Activated naive CD8-positive, alpha-beta T cell treated with anti-CD3 and anti-CD28 coated beads, Interleukin-2, amount 10 ng/mL, durations not matched to agents 7 days and 5 days (primary cell): ENCODE measurements at places on chromosomes 12 and 14. TPM values are rescaled to one million over a fixed set of nuclear protein-coding genes. Genes with fewer than 3 reads are reported as not detected.
A peak's percentile ranks its signal among the peaks of the same experiment; 100 is the strongest.

DNA sequence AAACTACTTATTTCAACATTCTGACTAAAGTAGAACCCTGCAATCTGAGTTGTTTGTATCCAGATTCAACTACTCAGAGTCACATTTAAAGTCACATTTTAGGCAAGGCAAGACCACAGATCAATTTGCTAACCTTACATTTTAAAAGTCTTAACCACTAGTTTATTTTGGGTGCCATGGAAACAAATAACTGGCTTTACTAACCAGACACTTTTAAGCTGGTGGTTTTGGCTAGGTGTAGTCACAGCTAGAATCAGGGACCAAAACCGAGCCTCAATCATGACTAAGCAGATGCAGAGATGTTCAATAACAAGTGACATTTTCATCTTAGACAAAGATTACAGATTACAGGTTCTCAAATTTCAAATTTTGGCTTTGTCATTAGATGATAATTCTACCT, 115.3 kb downstream of the PDE6H start:
- DNase-seq, result no peak
- no peaks in the 10 kb centered on the region for H3K36me3 ChIP-seq
- peaks cover 4% of the 10 kb centered on the region for H3K4me1 ChIP-seq
- no peak overlapping the region for H3K4me3 ChIP-seq
- no peak overlapping the region for H3K27ac ChIP-seq

GRCh38 chr12:22935090-22935489, 310.1 kb downstream of the ETNK1 start:
- H3K27ac ChIP-seq, result no peak overlapping the region
- H3K4me1 ChIP-seq, result no peaks in the 10 kb centered on the region
- no peak overlapping the region for H3K4me3 ChIP-seq
- H3K27me3 ChIP-seq, result no peaks in the 10 kb centered on the region
- H3K36me3 ChIP-seq, result no peaks in the 10 kb centered on the region

DNA sequence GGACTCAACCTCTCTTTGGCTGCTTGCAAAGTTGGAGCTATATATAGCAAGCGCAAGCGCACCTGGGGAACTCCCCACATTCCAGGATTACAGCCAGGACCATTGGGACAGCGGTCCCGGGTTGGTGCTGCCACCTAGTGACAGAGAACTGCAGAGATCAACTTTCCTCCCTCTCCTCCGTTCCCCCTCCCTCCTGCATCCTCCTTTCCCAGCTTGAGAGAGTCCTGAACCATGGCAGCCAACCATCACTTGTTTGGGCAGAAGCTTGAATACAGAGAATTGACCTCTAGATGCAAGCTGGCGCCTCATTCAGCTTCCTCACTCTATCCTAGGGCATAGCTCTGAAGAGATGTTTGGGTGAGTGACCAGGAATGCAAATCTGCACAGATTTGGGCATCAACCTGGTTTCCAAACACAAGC, 17.4 kb upstream of the FLVCR2 start:
- peak overlapping the region; percentile 4 for H3K4me3 ChIP-seq
- H3K36me3 ChIP-seq, result no peaks in the 10 kb centered on the region
- H3K4me1 ChIP-seq, result peaks cover 35% of the 10 kb centered on the region
- no peaks in the 10 kb centered on the region for H3K27me3 ChIP-seq
- H3K27ac ChIP-seq, result peak overlapping the region; percentile 17

DNA sequence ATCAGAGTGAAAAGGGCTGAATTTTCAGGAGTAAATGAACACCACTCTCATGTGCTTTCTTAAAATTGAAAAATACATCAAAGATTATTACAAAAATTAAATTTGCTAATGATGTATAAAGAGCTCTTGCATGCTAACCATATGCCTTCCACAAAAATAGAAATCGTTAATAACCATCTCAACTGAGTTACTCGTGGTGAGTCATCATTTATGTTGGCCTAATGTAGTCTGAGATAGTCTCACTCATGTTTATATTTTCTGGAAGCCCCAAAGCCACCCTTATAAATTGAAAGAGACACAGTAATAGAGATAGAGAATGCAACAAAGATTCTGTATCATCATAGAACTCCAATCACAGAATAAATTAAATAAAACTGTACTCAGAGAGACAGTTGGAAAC, 131.2 kb downstream of the KCNH5 start:
- H3K36me3 ChIP-seq, result no peaks in the 10 kb centered on the region
- no peak overlapping the region for H3K27ac ChIP-seq
- no peaks in the 10 kb centered on the region for H3K4me1 ChIP-seq

GRCh38 chr14:91159182-91159581, 45.3 kb downstream of the DGLUCY start:
- DNase-seq, result no peak
- H3K27ac ChIP-seq, result no peak overlapping the region
- peaks cover 46% of the 10 kb centered on the region for H3K36me3 ChIP-seq
- no peaks in the 10 kb centered on the region for H3K27me3 ChIP-seq
- peaks cover 10% of the 10 kb centered on the region for H3K4me1 ChIP-seq

DNA sequence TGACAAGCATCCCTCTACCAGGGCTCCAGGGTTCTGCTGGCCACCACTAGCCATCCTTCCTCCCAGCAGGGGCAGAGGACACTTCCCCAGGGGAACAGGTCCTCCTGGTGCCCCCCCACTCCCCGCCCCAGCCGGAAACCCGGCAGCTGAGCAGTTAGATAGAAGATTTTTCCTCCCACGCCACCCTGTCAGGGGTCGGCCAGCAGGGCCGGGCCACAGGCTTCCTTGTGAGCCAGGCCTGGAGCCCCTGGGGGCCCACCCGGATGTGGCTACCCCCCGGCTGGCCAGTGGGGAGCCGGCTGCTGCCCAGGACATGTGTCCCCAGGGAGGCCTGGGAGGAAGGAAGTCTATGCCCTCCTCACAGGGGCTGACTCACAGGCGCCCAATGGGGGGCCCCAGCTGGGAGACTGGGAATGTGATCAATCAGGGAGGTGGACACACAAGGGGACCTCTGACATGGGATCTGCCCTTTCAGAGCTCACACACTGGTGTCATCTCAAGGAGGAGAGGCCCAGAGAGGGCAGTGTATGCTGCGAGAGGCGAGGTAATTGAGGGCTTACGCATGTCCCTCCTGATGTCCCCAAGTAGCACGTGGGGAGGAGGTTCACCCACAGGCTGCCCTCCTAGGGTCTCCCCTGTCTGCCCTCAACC, 4.2 kb downstream of the SH2B3 start:
- H3K36me3 ChIP-seq, result peaks cover 10% of the 10 kb centered on the region
- H3K27me3 ChIP-seq, result no peaks in the 10 kb centered on the region
- H3K4me1 ChIP-seq, result peaks cover 58% of the 10 kb centered on the region

GRCh38 chr12:22088886-22089285, 42.9 kb downstream of the CMAS start:
- H3K36me3 ChIP-seq, result no peaks in the 10 kb centered on the region
- no peak for DNase-seq
- H3K4me1 ChIP-seq, result no peaks in the 10 kb centered on the region
- H3K4me3 ChIP-seq, result no peak overlapping the region

DNA sequence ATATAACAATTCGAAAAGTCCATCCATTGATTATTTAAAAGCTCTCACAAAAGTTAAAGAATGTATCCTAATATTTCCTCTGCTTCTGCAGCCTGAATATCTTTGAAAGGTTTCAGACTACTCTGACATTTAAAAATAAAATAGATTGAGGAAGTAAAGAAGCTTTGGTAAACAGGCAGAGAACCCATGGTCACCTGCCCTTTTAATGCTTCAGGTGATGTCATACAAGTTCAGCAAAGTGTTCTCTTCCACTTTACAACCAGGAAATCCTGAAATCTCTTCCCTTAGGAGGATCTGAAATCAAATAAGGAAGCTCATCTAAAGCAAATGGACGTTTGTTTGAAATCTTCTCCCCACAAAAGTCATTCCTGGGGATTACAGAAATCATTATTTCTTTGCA, 322.4 kb downstream of the PDZRN4 start:
- no peak for DNase-seq
- no peaks in the 10 kb centered on the region for H3K36me3 ChIP-seq
- no peaks in the 10 kb centered on the region for H3K4me1 ChIP-seq
- peaks cover 5% of the 10 kb centered on the region for H3K27me3 ChIP-seq

DNA sequence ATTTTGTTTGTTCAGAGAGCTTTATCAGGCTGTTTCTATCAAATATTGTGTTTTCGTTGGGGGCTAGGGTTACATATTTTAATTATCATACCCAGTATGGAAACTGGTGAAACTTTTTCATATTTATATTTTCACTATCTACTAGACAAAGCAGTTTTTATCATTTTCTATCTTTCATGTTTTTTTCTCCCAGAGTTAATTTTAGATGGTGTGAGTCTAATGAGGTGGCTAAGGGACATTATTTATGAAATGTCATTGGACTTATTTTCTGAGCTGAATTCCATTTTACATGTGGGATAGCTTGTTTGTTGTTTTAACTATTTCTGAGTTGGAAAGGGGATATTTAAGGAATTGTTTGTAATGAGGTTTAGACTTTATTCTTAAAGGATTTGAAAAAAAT, 100.3 kb downstream of the TMTC2 start:
- no peak overlapping the region for H3K4me3 ChIP-seq
- H3K27me3 ChIP-seq, result no peaks in the 10 kb centered on the region
- no peaks in the 10 kb centered on the region for H3K36me3 ChIP-seq

- no peaks in the 10 kb centered on the region for H3K36me3 ChIP-seq
- DNase-seq, result no peak
- no peak overlapping the region for H3K27ac ChIP-seq
- H3K4me1 ChIP-seq, result no peaks in the 10 kb centered on the region
- no peak overlapping the region for H3K4me3 ChIP-seq
Measured at GRCh38 chr14:31484754-31485153, 3.1 kb downstream of the GPR33 start.

GRCh38 chr14:103782376-103782775, 65.0 kb downstream of the PPP1R13B start:
- H3K27ac ChIP-seq, result no peak overlapping the region
- no peaks in the 10 kb centered on the region for H3K4me1 ChIP-seq
- H3K27me3 ChIP-seq, result no peaks in the 10 kb centered on the region
- no peak for DNase-seq
- H3K36me3 ChIP-seq, result peaks cover 3% of the 10 kb centered on the region

- peaks cover 2% of the 10 kb centered on the region for H3K36me3 ChIP-seq
- peak overlapping the region; percentile 33 for H3K4me3 ChIP-seq
- H3K27ac ChIP-seq, result peak overlapping the region; percentile 66
- no peaks in the 10 kb centered on the region for H3K27me3 ChIP-seq
- peak; percentile 41 for DNase-seq
Measured at GRCh38 chr12:93098077-93098476, 169.0 kb upstream of the EEA1 start.

DNA sequence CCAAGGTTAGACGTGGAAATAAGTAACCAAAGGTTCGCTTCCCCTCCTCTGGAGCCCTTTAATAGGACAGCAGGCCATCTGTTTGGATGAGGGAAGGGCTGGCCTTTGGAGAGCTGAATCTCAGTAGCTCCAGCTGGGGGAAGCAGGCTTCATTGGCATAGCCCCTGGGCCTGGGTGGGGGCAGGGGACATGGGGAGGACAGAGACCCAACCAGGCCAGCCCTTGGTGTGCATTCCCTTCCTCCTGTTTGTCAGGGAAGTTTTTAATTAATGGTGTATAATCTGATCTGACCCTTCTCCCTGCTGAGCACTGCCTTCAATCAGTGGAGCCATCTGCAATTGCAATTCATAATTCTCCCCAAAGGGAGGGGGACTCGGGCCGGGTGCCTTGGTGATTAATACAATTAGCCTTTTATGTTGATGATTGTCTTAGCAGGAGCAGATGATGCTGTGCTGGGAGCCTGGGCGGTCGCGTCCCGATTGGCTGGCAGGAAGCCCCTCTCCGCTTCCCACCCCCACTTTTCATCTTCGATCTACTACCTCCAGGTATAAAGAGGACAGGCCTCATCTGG, 6.4 kb downstream of the AQP6 start:
- no peaks in the 10 kb centered on the region for H3K4me1 ChIP-seq
- no peaks in the 10 kb centered on the region for H3K36me3 ChIP-seq
- H3K4me3 ChIP-seq, result no peak overlapping the region

GRCh38 chr12:27277846-27278260, 33.8 kb downstream of the STK38L start:
- no peak overlapping the region for H3K27ac ChIP-seq
- H3K36me3 ChIP-seq, result peaks cover 9% of the 10 kb centered on the region
- no peaks in the 10 kb centered on the region for H3K27me3 ChIP-seq

GRCh38 chr12:122382919-122383350, 39.5 kb downstream of the CLIP1 start:
- H3K27ac ChIP-seq, result no peak overlapping the region
- no peak overlapping the region for H3K4me3 ChIP-seq
- no peaks in the 10 kb centered on the region for H3K36me3 ChIP-seq

DNA sequence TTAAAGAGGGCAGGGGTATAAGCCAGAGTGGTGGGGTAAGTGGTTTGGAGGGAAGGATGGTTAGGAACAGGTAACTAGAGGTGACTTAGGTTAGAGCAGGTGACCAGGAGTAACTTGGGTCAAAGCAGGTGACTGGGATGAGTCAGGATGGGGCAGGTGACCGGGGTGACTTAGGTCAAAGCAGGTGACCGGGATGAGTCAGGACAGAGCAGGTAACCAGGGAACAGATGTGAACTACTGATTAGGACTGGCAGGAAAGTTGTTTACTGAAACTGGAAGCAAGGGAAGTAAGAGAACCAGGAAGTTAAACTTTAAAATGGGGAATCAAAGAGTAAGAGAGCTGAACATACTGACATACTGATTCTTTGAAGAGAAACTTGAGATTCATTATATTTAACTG, 57.4 kb downstream of the FSCB start:
- no peak overlapping the region for H3K4me3 ChIP-seq
- H3K27ac ChIP-seq, result no peak overlapping the region
- H3K27me3 ChIP-seq, result no peaks in the 10 kb centered on the region
- H3K36me3 ChIP-seq, result no peaks in the 10 kb centered on the region
- no peak for DNase-seq
- H3K4me1 ChIP-seq, result no peaks in the 10 kb centered on the region

- H3K4me3 ChIP-seq, result peak overlapping the region; percentile 51
- peak overlapping the region; percentile 0 for H3K27ac ChIP-seq
- no peak for DNase-seq
- H3K36me3 ChIP-seq, result no peaks in the 10 kb centered on the region
- peaks cover 13% of the 10 kb centered on the region for H3K4me1 ChIP-seq
Measured at GRCh38 chr14:52125885-52126284, 57.0 kb upstream of the NID2 start.

GRCh38 chr14:76833011-76833410, 6.8 kb downstream of the LRRC74A start:
- H3K27me3 ChIP-seq, result peaks cover 16% of the 10 kb centered on the region
- no peak overlapping the region for H3K27ac ChIP-seq
- no peak for DNase-seq

Gene TTC6
- not detected for total RNA-seq

Gene ARHGEF25
- total RNA-seq, result 1.4 TPM

Gene PTPRB
- total RNA-seq, result not detected

Gene SLC16A7
- 42.4 TPM for total RNA-seq

Gene LHX5
- not detected for total RNA-seq

Gene OR6C2
- not detected for total RNA-seq
